ENCODE measurements at places on chromosomes 1 and 21. TPM values are rescaled to one million over a fixed set of nuclear protein-coding genes. Genes with fewer than 3 reads are reported as not detected.

Gene SLC6A9
- polyA plus RNA-seq = 17.7 TPM

GRCh38 chr1:46442317-46443161 lies 47.1 kb upstream of the DMBX1 start:
- peak; percentile 87 for DNase-seq

Gene CYP4A11
- not detected for polyA plus RNA-seq

GRCh38 chr1:203681739-203682138 lies 55.1 kb downstream of the ATP2B4 start:
- DNase-seq = no peak

- DNase-seq = no peak
Observed at GRCh38 chr1:119341372-119341947, 27.1 kb upstream of the HAO2 start.

DNA sequence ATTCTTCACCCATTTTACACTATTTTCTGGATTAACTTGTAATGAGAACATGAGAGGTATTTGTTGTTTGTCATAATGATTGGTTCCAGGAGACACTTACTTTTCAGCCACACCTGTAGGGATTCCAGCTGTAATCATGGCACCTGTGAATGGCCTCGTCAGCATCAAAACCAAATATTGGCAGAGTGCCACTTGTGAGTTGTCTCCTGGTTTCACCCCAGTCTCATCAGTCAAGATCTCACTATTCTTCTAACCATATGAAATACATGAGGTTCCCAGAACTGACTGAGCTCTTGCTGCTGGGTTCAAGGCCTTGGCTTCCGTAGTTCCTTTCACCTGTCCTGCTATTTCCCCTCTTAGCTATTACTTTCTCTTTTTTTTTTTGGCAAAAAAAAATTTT lies 246.6 kb upstream of the ADGRL2 start:
- no peak for DNase-seq

Gene ITLN1
- not detected for polyA plus RNA-seq

- DNase-seq = no peak
Observed at GRCh38 chr1:162385280-162385623, 3.7 kb downstream of the C1orf226 start.

GRCh38 chr21:35850029-35850428 lies 210.3 kb downstream of the SETD4 start:
- no peak for DNase-seq

- no peak for DNase-seq
Observed at GRCh38 chr1:89732643-89733222, 88.1 kb upstream of the LRRC8D start.

Gene KRTAP19-5
- not detected for polyA plus RNA-seq

- DNase-seq = no peak
Observed at GRCh38 chr1:181658581-181658980, 175.3 kb downstream of the CACNA1E start.

Gene WNT3A
- polyA plus RNA-seq = not detected

GRCh38 chr1:44828003-44828651 lies 14.9 kb downstream of the PTCH2 start:
- DNase-seq = no peak

- DNase-seq = no peak
Observed at GRCh38 chr21:44854391-44854663, 19.2 kb downstream of the PTTG1IP start.

DNA sequence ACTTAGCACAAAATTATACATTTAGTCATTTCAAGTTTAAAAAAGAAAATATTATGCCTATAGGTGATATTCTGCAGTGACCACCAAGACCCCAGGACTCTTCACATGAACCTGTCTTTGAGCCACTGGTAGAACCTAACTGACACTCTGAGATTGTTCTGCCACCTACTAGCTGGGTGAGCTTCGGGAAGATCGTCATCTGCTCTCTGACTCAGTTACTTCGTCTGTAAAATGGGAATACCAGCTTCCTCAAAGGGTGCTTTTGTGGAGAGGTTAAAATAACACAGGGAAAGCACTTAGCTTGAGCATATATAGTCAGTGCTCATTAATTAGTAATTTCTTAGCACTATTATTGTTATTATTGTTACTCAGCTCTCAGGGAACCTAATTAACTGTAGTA lies 228.5 kb upstream of the JUN start:
- DNase-seq = no peak

Gene CPT2
- 5.9 TPM for polyA plus RNA-seq

Gene PRR9
- polyA plus RNA-seq = not detected
